ENCODE measurements at places on chromosomes 4 and X.

GRCh38 chrX:47217121-47217851 lies 1.2 kb upstream of the CDK16 start:
- DNase-seq, result no peak

- no peak for DNase-seq
Measured at GRCh38 chr4:121376556-121376955, 4.3 kb downstream of the QRFPR start.

DNA sequence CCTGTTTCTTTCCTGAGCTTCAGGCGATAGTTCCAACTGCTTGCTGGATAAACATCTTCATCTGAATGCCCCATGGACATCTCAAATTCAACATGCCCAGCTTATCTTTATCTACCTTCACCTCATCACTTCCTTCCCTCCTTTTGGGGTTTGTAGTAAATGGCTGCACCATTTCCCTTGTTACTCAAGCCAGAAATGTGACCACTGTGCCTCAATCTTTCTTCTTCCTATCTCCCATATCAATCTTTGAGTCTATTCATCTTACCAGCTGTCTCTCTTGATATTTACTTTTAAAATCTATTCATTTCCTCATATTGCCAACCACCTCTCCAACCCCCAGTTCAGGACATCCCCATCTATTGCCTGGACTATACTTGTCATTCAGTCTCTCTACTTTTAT lies 155.4 kb downstream of the PPA2 start:
- no peak for DNase-seq

DNA sequence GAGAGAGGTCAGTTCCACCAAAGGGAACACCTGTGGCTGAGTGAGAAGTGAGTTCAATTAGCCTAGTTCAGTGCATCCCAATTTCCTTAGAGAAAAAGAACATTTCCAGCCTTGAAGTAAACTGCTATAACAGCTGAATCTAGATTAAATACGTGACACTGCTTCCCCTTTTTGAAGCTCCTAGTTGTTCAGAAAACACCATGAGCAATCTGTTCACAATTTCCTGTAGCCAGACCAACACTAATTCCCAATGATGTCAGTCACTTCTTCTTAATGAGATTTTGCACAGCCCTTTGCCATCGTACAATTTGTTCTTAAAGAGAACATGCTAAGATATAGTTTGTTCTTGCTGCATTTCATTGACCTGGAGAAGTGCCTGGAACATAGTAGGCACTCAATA lies 144.6 kb upstream of the EDNRA start:
- DNase-seq, result no peak

DNA sequence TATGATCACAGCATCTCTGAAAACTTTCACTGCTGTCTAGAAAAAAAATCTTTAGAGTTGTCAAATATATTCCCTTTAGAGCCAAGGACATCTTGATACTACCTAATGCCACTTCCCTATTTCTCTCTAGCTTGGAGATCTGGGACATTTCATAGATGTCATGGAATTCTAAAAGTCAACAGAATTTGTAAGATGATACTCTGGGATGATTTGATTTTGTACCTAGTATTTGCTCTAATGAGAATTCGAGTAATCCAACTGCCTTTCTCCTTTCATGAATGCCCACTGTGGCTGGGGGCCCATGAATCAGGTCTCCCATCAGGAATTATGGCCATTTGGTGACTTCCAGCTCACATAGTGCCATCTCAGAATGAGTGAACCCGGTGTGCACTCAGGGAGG lies 73.2 kb downstream of the NHS start:
- DNase-seq, result no peak
